ENCODE measurements at places on chromosomes 12 and 14.
A peak's percentile ranks its signal among the peaks of the same experiment; 100 is the strongest.

DNA sequence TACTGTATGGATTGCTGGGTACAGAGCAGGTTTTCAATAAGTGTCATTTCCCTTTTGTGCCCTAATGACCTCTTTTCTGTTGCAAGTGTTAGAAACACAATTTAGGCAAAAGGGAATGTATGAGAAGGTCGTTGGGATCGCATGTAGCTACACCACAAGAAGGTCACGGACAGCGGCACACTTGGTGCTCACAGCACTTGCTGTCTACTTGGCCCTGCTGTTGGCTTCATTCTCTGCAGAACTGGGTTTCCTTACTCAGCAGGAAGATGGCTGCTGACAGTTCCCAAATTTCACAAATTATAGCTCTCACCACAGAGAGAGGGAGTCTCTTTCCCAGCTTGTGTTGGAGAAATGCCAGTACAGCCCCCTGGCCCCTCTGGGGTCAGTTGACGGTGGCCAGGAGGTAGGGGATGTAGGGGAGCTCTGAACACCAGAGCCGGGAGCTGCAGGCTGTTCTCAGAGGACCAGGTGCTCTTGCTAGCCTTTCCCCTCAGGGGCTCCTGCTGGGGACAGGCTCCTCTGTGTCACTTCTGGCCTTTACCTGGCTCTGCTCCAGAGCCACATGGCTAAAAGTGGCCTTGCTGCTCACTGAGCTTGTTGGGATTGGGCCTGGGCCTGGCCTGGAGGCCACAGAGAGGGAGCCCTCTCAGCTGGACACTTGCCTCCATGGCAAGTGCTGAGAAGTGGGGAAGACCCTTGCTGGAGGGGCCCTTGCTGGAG lies 50.9 kb upstream of the BCL7A start:
- DNase-seq = no peak

- no peak for DNase-seq
These were observed 19.7 kb upstream of the VSX2 start for GRCh38 chr14:74219277-74220205.

DNA sequence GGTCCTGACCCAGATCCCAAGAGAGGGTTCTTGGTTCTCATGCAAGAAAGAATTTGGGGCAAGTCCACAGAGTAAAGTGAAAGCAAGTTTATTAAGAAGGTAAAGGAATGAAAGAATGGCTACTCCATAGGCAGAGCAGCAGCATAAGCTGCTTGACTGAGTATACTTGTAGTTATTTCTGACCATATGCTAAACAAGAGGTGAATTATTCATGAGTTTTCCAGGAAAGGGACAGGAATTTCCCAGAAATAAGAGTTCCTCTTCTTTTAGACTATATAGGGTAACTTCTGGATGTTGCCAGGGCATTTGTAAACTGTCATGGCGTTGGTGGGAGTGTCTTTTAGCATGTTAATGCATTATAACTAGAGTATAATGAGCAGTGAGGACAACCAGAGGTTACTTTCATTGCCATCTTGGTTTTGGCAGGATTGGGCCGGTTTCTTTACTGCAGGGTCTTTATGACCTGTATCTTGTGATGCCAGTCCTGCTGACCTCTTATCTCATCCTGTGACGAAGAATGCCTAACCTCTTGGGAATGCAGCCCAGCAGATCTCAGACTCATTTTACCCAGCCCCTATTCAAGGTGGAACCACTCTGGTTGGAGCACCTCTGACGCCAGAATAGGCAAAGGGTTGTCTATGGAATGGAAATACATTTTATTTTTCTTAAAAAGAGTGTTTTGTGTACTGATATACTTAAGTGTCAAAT lies 113.8 kb downstream of the OTOGL start:
- DNase-seq = no peak

GRCh38 chr12:70083677-70084020 lies 159.6 kb upstream of the CNOT2 start:
- DNase-seq = no peak

DNA sequence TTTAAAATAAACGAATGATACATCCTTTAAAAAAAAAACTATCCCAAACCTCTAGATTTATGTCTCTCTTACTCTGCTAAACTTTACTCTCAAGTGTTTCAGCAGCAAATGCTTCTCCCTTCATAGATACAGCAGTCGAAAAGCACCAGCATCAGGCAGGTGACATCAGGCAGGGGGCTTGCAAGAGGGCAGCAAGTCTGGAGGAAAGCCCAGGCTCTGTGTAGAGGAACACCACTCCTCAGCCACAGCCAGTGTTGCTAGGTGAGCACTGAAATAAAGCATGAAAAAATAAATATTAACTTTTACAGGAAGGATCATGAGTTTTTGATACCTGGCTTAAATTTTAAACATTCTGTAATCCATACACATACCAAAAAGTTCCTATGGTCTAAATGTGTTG lies 419.4 kb downstream of the GALC start:
- DNase-seq = no peak

GRCh38 chr14:95141684-95142083 lies 15.6 kb downstream of the DICER1 start:
- DNase-seq = no peak

DNA sequence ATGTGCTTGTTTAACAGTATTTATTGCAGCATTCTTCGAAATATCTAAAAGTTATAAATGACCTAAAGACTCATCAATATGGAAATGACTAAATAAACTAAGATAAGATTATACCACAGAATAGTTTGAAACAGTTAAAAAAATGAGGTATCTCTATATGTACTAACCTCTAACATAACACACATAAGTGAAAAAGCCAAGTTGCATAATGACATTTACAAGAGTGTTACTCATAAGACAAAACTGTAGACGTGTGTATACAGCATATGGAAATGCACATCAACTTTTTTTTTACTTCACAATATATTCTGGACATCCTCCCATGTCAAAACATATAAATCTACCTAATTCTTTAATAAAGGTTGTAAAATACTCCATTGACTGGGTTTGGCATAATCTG lies 22.8 kb downstream of the CPM start:
- DNase-seq = peak; percentile 70

DNA sequence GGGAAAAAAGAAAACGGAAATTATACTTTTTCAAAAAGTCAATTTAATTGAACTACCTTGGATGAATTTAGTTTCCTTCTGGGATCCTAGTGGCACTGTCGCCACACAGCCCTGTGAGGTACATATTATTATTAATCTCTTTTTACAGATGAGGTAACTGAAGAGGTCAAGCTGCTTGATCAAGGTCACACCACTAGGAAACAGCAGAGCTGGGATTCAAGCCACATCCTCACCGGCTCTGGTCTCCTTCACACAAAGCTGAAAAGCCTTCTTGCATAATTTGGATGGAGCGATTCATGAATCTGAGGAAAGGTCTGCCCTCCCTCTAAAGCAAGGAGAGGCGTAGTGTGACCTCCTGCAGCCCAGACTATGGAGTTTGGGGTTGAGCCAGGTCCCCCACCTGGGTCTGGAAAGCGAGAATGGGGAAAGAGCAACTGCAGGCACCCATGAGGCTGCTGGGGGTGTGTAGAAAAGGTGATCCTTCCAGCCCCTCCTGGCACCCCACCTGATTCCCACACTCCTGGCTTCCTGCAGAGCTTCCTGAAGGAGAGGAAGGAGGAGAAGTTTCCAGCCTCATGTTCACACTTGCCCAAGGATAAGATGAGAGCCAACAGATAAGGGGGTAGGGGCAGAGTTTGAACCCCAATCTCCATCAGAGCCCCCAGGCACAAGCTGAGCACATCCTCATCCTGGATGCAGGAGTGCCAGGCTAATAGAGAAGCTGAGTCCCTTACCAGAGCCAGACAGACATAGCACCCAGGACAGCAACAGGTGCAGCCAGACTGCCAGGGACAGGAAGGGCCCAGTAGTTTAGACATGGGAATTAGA lies 3.9 kb upstream of the KRT79 start:
- no peak for DNase-seq

- peak; percentile 85 for DNase-seq
These were observed 52.9 kb downstream of the SERPINA3 start for GRCh38 chr14:94665121-94665520.

All from fibroblast of upper back skin (primary cell).